ENCODE measurements at places on chromosomes 3 and 15. TPM values are rescaled to one million over a fixed set of nuclear protein-coding genes. Genes with fewer than 3 reads are reported as not detected.
A peak's percentile ranks its signal among the peaks of the same experiment; 100 is the strongest.

Gene ATP13A3
- 175 TPM for total RNA-seq

Gene CNTN6
- not detected for total RNA-seq

DNA sequence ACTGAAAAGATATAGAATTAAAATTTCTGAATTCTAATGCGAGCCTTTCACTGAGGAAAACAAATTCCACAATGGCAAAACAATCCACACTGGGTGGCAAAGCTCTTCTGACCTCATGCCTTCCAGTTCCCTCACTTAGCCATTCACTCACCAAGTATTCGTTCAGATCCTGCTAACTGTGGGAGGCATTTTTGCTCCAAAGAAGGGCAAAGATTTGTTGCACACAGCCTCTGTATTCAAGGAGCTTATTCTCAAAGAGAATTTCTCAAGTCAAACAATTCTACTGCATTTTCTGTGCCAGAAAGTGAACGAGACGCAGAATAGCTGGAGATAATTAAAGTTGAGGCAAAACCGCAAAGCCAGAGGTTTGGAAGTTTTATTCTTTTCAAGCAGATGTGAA is 77.3 kb downstream of the CPNE4 start:
- no peak for DNase-seq

DNA sequence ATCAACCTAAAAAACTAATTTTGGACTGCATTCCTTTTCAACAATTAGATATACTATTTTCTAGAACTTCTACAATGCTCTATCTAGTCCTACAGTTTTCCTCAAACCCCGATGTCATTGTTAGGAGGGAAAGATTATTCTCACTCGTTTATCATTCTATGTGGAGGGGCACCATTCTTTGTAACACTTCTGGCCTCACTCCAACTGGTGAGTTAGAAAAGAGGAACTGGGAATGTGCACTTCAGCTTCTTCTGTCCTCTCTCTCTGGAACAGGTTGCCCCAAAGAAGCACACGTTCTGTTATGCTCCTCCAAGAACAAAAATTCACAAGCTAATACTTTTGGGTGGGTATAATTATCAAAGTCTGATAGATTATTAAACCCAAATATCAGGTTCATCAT is 137.9 kb downstream of the UACA start:
- no peak for DNase-seq

DNA sequence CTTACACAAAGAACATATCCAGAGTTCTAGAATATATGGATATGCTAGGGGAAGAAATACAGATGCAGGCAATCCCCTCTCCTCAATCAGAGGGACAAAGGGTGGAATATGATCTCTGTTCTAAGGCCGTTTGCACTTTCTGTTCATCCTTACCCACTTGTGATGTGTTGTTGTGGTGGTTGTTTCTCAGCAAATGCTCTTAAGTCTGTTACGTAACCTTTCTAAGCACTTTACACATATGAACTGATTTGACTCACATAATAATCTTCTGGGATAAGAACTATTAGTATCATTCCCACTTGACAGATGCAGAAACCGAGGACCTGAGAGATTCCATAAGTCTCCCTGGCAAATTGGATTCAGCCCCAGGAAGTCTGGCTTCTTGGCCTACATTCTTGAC is 40.5 kb downstream of the NGRN start:
- DNase-seq, result no peak

DNA sequence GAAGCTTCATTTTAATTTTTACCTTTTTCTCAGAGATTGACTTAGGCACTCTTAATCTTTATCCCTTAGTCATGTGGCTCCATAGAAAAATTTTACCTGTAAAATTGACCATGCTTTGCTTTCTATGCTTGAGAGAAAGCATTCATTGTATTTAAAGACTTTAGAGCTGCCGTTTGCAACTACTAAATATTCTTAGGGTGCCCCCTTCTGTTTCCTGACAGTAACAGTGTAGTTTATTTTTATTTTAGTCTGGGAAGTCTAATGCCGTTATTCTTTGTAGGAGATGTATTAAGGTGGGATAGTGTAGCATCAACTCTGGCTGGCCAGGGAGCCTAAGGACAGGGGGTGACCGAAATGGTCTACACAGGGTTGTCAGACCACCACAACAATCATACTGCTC is 84.5 kb upstream of the SYNPR start:
- DNase-seq, result peak; percentile 18

Data from LHCN-M2 (cell line).